ENCODE measurements at places on chromosomes 1 and 21.

DNA sequence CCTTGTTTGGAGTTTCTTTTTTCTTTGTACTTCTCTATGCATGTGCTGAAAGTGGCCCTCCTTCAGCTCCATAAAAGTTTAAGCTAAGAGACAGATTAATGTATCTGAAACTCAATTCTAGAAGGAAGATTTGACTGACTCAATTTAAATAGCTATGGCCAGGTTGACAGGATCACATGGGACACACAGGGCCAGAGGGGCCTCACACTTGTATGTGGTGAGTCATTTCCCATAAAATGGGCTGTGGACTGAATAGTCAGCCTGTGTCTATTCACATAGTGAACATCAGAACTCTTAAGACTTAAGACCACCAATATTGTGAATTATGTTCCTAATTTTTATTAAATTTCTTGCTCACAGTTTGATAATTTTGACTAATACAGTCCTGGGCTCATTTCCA lies 45.7 kb upstream of the DEPDC1 start:
- DNase-seq = no peak

DNA sequence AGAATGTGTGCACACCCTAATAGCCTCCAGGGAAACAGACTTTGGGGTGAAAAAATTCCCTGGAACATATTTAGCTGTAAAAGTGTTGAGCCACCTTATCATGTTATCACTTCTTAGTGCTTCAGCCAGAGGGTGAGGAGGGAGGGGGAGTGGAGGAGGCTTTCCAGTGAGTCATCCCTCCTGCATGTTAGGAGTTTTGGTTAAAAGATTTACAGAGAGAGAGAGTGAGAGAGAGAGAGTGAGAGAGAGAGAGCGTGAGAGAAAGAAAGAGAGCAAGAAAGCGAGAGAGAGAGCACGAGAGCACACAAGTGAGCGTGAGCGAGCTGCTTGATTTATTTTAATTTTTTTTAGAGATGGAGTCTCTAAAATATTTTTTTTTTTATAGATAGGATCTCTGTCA lies 13.5 kb upstream of the CACNA1E start:
- no peak for DNase-seq

DNA sequence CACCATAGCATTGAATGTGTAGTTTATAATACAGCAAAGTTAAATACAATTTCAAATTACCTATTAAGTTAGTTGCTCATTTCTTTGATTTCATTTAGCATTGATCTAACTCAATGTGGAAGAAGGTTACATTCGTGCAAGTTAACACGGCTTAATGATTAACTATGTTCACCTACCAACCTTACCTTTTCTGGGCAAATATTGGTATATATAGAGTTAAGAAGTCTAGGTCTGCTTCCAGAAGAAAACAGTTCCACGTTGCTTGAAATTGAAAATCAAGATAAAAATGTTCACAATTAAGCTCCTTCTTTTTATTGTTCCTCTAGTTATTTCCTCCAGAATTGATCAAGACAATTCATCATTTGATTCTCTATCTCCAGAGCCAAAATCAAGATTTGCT lies at the start of gene ANGPTL3:
ANGPTL3 (plus strand) TSS at position 240 of the 400 bp plus-strand sequence; CDS start at position 287, 47 bp downstream.
- no peak for DNase-seq

GRCh38 chr1:244350027-244350426 lies 101.7 kb downstream of the ADSS2 start:
- no peak for DNase-seq

GRCh38 chr1:224108991-224109390 lies 4.9 kb upstream of the FBXO28 start:
- no peak for DNase-seq

- DNase-seq = no peak
These were observed 168.4 kb downstream of the FASLG start for GRCh38 chr1:172827301-172827700.

DNA sequence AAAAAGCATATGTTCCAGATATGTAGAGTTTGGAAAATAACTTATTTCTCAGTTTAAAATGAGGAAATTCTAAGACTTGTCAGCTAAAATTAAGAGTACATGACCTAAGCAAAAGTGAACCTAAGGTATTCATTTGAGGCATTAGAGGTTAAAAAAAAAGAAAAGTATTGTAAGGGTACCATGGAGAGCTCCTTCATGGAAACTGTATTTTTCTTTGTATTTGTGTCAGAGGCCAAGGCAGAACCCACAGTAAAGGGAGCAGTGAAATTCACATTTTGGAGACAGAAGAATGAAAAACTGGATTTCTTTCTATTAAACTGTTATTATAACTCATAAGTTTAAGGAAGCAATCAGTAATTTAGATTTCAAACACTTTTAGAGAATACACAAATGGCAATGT lies 1494.8 kb downstream of the KCNT2 start:
- DNase-seq = no peak

DNA sequence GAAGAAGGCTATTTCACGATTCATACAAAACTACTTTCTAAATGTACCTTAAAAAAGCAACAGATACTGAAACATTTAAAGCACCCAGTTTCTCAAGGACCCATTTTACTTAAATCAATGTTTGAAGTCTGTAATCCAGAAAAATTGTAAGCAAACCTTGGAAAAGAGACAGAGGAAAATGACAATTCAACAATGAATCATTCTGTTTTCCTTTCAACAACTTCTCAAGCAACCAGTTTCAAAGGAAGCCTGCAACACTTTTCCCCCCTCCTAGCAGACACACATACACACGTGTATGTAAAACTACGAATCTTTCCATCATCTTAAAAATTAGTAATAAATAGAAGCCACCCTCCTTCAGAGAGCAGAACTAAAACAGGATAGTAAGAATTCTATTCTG lies 1.2 kb downstream of the RERE start:
- DNase-seq = no peak

DNA sequence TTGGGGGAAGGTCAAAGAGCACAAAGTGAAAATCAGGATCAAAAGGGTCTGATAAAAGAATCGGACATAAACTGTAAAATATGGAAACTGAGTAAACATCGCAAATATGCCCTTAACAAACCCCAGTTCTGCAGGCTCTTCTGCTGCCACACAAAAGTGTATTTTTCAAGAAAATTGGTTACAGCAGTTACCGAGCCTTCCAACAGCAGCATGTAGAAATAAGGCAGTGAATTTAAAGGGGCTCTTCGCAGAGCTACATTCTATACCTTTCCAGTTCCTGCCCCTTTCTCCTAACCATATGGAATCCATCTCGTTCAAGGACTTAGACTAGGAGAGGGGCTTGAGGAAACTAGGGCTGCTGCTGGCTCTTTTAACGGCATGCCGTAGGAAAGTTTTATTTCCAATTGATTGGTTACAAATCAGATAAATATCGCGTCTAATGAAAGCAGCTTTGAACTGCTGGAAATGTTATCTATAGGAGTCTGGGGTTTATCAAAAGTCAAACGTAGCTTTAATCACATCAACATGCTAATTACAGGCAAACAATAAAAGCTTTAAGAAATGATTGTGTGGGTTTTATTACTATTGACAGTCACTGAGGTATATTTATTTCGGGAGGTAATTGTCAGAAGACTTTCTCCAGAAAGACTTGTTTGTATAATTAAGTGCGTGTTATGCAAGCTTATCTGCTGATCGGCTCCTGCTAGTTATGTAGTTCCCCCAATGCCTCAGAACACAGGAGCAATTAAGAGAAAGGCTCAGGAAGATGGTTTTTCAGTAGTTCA lies 59.1 kb downstream of the GORAB start:
- DNase-seq = no peak

GRCh38 chr1:96995351-96995750 lies 273.8 kb downstream of the PTBP2 start:
- no peak for DNase-seq

DNA sequence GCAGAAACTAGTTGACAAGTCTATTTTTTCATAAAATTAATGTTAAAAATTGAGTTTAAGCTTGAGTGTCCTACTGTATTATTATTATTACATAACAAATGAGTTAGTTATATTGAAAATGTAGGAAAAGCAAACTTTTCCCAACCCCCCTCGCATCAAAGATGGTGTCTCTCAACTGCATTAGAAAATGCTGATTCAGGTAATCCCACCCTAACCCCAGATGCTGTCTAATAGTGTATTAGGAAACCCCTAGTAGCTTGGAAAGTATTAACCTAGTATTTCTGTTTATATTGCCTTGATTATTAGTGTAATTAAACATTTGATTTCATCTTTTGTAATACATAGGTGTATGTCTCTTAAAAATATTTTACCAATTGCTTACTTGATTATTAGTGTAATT lies 1120.3 kb downstream of the MRPL39 start:
- no peak for DNase-seq

- no peak for DNase-seq
These were observed 395.4 kb downstream of the KIF26B start for GRCh38 chr1:245549996-245550719.

DNA sequence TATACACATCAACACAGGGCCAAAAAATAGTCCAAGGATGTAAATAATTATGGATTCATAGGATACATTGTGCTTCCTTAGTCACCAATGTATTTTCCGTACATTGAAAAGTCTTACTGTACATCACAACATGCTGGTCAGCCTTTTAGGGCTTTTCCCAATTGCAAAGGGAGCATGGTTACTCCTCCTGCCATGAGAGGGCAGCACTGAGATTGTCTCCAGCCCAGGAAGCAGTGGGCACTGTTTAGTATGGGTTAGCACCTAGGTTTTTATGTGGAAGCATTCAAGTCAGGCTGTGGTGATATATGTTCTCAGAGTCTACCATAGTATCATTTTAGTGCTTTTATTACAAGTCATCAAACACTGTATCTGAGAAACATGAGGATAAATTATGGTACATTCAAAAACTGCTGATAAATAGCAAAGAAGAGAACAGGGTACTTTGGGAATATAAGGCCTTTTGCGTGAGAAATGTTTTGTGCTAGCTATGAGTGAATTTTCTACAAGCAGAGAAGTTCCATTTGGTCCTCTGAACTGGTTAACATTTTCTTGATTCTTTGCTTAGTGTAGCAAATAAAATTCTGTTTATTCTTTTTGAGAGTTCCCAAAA lies 34.0 kb downstream of the ST6GALNAC5 start:
- peak; percentile 11 for DNase-seq

- DNase-seq = no peak
These were observed 65.6 kb downstream of the KCNJ15 start for GRCh38 chr21:38322311-38322950.

- DNase-seq = no peak
These were observed 12.7 kb upstream of the ERVH48-1 start for GRCh38 chr21:42937960-42938605.

GRCh38 chr1:58620926-58621325 lies 43.9 kb upstream of the TACSTD2 start:
- no peak for DNase-seq

DNA sequence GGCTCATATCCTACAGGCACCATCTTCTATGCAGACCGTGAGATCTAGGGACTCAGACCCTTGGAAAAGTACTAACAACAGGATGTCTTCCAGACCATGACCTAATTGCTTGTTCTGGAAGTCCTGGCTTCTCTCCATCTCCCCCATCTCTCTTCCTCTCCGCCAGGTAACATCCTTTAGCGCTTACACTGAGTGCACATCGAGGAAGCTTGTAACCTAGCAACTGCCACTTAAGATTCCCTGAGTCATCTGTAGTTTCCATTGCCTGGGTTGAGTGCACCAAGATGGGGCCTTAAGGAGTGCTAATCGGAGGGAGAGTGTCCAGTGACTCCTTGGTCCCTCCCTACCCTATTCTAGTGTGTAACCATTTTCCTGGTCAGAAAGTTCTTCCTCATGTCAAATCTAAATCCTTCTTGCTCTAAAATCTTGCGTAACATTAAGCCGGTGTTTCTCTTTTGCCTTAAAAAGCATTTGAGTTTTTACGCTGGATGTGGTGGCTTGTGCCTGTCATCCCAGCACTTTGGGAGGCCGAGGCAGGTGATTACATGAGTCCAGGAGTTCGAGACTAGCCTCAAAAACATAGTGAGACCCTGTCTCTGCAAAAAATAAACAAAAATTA lies 9.7 kb downstream of the KLHDC8A start:
- DNase-seq = no peak

DNA sequence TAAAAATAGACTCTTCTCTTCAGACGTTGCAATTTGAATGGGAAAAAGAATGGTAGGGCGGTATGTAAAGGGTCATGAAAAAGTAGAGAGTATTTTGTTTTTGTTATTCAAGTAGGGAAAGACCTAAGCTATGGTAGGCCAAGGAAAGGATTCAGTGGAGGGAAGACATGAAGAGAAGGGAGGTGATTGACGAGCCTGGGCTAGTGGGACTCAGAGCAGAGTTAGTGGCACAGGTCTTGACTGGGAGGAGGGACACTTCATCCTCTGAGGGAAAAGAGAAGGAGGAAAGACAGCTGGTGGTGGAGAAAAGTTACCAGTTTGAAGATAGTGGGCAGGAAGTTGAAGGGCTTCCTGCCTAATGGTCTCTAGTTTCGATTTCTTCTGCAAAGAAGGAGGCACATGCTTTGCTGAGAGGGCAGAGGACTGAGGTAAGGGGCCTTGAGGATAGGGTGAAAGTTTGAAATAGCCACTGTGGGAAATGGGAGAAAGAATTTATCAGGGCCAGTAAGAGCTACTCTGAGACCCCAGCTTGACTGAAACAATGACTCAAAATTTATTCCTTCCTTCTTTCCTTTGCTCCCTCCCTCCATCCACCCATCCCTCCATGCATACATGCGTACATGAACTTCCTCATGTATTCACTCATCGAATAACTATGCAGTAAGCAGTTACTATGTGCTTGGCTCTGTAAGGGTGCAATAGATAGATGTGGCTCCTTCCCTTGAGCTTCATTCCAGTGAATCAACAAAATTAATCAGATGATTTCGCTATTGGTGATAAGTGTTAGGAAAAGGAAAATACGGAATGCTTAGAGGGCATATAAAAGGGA lies 4.2 kb downstream of the CD48 start:
- DNase-seq = no peak

- DNase-seq = peak; percentile 68
These were observed 136.4 kb downstream of the AKT3 start for GRCh38 chr1:243713470-243714186.
